ENCODE measurements at places on chromosomes 5 and 9. TPM values are rescaled to one million over a fixed set of nuclear protein-coding genes. Genes with fewer than 3 reads are reported as not detected.

Gene KLHL3
- 1.7 TPM for total RNA-seq

DNA sequence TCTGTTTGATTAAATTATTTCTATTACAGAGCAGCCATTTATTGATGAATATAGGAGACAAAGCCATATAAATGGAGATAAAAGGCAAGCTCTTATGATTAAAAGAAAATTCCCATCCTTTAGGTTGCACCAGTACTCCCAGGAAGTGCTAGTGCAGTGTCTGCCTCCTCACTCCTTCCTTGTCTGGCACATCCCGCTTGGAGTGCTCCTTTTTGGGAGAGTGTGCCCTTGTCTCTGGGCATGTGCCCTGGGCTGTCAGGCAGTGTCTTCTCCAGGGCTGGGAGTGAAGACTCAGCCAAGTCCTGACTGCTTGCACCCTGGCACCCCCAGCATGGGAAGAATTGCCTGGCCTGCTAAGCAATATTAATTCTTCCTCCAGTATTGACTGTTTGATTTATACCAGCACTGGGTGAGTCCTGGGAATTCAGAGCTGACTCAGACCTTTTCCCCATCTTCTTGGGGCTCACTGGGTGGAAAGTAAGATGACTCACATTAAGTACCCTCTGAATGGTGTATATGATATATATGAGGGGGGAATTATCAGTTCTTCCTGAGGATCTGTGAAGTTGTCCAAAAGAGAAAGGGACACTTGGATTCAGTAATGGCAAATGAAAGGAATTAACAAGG is 62.1 kb downstream of the ZSWIM6 start:
- no peak for DNase-seq

Gene COX7C
- 445 TPM for total RNA-seq

DNA sequence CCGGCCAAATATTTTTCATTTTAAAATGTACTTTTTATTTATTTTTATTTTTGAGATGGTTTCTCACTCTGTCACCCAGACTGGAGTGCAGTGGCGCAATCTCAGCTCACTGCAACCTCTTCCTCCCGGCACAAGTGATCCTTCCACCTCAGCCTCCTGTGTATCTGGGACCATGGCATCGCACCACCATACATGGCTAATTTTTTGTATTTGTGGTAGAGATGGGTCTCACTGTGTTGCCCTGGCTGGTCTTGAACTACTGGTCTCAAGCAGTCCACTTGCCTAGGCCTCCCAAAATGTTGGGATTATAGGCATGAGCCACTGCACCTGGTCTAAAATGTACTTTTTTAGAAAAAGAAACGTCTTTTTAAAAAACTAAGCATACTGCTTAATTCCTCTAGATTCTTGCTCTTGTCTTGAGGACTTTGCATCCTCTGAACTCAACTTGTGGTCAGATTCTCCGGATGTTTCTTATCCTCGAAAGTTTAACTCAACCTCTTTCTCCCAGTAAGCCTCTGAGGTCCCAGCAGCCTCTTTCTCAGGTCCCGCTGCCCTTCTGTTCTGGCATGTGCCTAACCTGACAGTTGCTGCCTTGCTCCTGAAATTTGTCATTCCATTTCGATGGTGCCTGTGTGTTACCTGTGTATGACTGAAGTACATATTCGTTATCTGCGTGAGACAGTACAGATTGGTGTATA is 63.0 kb downstream of the TRIO start:
- DNase-seq = no peak

Gene ZNF354C
- 3.4 TPM for total RNA-seq

Gene TOR1A
- total RNA-seq = 52.5 TPM

Measured in activated T-helper 2 cell treated with anti-CD3 and anti-CD28 coated beads, Interferon-gamma antibody, Interleukin-2, Interleukin-4, amounts not matched to agents 10 μg/mL and 5 μg/mL and 100 μg/mL, durations not matched to agents 14 hours and 24 hours and 36 hours (primary cell).